SHP77 treated with DMSO at 0.1 percent for 48 hours (cell line): ENCODE measurements at places on chromosomes 5 and 9.

DNA sequence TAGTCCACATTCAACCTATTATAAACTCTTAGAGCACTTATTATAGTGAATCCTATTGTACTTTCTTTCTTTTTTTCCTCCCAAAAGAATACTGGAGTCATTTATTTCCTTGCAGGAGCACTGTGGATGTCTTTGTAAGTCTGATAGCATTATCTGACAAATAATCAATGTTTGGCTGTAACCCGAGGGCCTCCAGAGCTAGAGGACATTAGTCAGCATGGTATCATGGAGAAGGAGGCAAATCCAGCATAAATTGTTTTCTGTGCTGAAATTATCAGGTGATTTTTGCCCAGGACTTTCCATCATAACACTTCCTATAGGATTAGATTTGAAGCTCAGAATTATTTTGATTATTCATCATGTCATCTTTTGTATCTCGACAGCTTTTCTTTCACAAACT is 551.0 kb downstream of the ZNF608 start:
- DNase-seq, result no peak

- no peak for DNase-seq
Observed at GRCh38 chr9:115401756-115402327, 283.9 kb upstream of the TNC start.

DNA sequence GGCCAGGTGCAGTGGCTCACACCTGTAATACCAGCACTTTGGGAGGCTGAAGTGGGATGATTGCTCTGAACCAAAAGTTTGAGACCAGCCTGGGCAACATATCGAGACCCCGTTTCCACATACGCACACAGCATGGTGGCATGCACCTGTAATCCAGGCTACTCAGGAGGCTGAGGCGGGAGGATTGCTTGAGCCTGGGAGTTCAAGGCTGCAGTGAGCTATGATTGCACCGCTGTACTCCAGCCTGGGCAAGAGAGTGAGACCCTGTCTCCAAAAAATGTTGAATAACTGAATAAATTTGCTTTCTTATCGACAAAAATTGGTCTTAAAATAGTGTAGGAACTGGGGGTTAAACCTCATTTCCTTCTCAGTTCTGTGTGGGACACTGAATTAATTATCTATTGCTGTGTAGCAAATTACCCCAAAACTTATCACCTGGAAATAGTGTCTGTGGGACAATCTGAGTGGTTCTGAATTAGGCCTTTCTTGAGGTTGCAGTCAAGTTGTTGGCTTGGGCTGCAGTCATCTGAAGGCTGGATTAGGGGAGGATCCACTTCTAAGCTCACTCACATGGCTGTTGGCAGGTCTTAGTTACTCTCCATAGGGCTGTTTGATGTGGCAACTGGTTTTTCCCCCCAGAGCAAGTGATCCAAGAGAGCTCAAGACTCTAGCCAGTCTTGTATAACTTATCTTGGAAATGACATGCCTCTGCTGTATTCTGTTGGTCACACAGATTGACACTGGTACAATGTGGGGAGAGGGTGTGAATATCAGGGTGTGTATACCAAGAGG is 2.0 kb downstream of the SNX30 start:
- DNase-seq, result no peak

DNA sequence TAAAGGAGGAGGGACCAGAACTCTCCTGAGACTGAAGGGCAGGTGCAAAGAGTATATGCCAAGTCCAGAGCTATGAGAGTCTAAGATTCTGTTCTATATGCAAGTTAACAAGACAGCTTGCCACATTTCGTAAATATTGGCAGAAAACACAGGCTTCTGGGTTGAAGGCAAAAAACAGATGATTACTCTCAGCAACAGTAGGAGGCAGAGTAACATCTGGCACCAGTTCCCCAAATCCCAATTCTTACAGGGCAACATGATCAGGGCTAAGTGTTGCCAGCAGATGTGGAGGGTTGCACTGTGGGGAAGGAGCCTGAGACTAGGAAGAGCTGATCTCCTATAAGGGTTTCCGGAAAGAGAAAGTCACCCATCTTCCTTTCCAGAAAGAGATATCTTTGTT is 179.4 kb downstream of the PJA2 start:
- DNase-seq, result no peak

- no peak for DNase-seq
Observed at GRCh38 chr9:2208465-2208864, 193.3 kb downstream of the SMARCA2 start.

GRCh38 chr5:98993512-98993911 is 64.7 kb upstream of the CHD1 start:
- DNase-seq, result no peak

DNA sequence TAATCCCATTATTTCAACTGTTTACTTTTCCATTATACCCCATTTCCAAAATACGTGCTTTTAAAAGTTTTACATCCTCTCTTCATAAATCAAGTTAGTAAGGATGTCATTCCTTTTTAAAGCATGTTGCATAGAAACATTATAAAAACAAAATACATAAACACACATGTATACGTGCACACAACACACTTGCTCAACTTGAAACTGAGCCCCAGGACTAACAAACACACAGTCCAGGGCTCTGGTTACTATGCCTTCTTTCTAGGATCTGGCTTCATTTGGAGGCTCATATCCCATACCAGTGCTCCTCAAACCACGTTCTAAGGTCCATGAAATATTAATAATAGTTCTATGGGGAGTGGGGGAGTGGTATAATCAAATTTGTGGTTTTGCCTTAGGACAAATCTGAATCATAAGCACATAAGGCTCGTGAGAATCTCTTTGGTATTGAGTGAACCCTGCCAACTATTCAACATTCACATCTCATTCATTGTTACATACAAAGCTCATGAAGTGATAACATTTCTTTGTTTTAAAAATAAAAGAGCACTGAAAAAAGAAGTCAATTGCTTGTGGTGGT is 55.2 kb downstream of the NFIB start:
- DNase-seq, result no peak

DNA sequence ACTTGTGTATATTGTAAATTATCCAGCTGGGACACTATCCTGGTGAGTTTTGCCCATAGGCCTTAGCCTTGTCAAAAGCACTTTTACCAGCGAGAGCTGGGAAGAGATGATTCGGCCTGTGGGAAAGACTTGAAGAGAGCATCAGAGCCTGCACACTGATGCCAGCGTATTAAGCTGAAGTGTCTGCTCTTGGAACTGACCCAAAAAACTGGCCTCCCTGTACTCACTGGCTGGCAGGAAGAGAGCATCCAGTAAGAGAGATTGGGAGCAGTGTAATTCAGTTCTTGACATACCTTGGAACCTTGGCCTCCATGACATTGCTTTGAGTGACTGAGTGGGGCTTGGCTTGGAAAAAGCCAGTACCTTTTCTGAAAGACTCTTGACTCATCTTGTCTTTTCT is 73.7 kb downstream of the ZNF462 start:
- no peak for DNase-seq

- DNase-seq, result no peak
Observed at GRCh38 chr9:85289142-85289541, 452.6 kb downstream of the AGTPBP1 start.

GRCh38 chr9:107172979-107173347 is 110.1 kb upstream of the RAD23B start:
- no peak for DNase-seq

DNA sequence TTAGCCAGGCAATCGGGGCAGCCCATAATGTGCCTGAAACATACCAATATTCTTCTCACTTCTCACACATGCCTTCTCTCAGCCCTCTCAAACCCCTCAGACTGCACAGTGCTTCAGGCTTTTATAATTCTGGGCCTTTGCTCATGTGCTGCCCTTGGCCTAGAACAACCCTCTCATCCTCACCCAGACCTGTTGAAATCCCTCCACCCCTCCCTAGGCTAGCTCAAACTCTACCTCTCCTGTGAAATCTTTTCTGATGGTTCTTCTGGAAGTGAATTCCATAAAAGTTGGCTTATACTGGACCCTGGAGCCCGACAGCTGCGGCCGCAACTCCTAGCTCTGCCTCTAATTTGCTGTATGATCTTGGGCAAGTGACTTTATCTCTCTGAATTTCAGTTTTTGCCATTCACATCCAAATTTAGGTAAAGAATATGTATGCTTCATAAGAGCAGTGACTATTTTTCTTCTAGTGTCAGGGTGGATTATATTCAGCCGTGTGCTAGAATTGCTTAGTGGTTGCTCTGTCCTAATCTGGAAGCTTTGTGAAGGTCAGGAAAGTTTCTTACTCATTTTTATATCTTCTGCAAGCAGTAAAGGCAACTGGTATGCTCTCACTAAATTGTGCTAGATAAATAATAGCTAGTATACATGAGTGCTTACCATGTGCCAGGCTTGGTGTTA is 221.4 kb downstream of the MAPKAP1 start:
- no peak for DNase-seq
